ENCODE measurements at places on chromosomes 7 and 10. TPM values are rescaled to one million over a fixed set of nuclear protein-coding genes. Genes with fewer than 3 reads are reported as not detected.

Gene DKK1
- total RNA-seq, result under 0.01 TPM

Gene GNGT1
- not detected for total RNA-seq

Gene SPDYE9
- total RNA-seq, result not detected

Gene CRTAC1
- total RNA-seq, result 0.52 TPM

Gene KIFBP
- total RNA-seq, result 18.8 TPM
